ENCODE measurements at places on chromosomes 11 and 22.

DNA sequence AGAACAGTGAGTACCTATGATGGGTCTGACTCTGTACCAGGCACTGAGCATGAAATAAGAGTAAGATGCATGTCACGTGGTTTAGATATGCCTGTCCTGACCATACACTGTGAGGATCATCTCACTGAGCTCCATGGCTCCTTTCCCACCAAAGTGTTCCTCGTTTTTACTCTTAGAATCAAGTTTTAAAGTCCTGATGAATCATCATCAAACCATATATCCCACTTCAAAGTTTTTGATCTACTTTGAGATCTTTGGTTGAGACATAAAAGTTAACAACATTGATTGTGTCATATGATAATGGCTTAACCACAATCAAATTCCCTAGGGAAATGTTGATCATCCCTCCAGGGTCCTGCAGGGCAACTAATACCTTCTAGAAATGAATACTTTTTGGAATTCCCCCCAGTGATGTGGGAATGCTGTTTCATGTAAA lies 12.8 kb downstream of the ETS1 start:
- no peak for DNase-seq

DNA sequence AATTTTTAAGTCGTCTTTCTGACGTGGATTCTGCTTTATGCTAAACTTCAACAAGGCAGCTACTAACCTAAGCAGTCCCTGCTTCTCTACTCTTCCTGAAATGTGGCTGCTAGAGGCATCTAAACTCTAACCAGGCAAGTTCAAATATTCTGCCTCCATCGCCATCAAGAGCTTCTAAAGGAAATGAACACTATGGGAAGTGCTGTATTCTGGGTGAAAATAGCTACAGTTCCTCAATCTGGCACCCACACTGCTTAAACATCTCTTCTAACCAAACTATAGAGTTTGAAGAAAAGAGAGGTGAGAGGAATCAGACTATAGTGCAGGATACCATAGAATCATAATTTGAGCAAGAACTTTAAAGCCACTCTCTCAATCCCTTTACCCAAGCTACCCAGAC lies 6.3 kb downstream of the NRIP3 start:
- DNase-seq: no peak

GRCh38 chr22:20203552-20204201 lies 52.8 kb upstream of the CCDC188 start:
- no peak for DNase-seq

GRCh38 chr22:45923835-45924234 lies 53.1 kb downstream of the WNT7B start:
- no peak for DNase-seq

GRCh38 chr11:86179646-86180064 lies 64.9 kb upstream of the EED start:
- no peak for DNase-seq

DNA sequence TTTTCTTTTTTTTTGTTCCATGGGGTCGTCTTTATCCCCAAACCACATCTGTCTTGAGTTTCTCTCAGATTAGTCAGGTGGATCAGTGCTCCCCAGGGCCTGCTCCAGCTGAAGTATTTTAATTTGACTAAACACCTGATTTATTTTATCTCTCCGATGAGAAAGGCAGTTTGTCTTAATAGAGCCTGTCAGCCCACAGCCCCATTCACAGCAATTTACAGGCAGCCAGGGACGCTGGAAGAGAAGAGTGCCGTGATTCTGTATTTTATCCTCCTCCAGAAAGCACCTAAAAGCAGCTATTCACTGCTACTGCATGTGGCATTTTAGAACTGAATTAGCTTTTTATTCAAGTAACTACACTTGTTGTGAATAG lies 164.5 kb downstream of the SOX6 start:
- DNase-seq: no peak

DNA sequence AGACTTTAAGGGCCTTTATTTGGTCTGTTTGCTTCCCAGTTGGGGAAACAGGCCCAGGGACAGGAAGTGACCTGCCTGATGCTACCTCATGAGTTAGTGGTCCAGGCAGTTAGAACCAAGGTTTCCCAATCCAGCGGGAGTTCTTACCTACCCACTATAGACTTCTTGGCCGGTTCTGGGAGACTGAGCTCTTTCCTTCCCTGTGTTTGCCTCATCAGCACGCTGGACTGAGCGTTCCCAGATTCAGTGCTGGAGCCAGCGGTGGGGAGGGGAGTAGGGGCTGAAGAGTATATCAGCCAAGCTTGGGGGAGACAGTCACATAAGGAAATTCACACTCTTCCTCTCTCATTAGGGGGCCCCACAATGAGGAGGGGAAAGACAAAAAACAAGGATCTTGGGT lies 27.1 kb downstream of the TIMP3 start:
- DNase-seq: no peak

DNA sequence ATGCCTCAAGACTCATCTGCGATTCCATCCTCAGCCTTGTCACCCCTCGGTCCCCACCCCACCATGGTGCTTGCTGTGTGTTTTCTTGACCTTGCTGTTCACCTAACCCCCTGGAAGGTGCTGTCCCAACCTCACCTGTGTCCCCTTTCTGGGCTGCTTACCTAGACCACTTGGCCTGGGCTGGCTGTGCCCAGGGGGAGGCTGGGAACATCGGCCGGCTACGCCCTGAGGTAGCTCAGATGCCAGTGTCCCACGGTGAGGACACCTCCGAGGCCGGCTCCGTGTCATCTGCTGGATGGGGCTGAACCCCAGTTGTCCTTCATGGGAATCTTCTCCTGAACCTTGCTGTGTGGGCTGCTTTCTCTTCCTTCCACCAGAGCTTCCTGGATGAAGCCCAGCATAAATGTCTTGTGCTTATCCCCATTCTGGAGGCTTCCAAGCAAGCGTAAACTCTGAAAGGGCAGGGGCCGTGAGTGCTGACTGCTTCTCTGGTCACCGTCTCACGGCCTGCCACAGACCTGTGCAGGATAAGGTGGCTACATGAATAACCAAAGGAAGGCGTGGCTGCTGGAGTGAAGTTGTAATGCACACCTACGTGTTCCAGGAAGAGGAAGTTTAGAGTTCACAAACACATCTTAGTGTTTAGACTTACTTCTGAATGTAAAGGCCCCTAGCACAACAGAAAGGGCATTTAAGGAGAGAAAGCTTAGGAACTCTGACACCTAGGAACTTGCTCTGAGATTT lies 724.3 kb downstream of the TBC1D22A start:
- no peak for DNase-seq

- DNase-seq: no peak
Measured at GRCh38 chr11:130816546-130817329, 99.5 kb downstream of the SNX19 start.

DNA sequence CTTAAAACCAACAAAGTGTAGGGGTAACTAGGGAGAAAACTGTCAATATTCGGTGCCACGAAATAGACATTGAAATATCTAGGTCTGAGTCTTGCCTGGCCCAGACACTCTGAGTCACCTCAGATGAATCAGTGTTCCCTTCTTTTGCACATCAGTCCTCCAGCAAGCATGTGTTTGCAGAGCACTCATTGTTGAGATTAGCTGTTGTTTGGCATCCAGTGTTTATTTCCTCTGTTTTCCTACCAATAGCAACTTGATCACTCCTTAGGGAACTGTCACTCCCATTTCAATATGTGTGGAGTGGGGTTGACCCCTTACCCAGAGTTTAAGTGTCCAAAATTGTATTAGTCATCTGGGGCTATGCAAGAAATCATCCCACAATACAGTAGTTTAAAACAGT lies 4.7 kb upstream of the ASCC2 start:
- DNase-seq: no peak

DNA sequence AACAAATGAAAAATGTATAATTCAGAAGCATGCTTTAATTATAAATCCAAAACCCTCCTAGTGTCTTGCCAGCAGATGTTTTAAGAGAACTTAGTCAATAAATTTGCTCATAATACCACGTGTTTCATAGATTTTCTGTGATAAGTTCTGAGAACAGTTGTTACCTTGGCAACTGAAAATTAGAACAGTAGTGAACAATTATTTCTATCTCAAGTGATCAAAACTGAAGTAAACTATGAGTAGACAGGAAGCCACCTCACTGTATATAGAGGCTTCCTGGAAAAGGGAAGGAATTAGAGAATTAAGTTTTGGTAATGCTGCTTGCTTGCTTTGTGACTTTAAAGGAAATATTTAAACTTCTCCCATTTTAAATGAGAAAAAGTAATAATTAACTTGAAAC lies 266.0 kb upstream of the ANO3 start:
- DNase-seq: no peak

GRCh38 chr22:24471570-24471969 lies 23.6 kb upstream of the UPB1 start:
- no peak for DNase-seq

Measured in stimulated activated CD8-positive, alpha-beta memory T cell treated with anti-CD3 and anti-CD28 coated beads, Interleukin-4, amount 100 ng/mL, for 1 hour (primary cell).